Airway epithelial cell (primary cell): ENCODE measurements at places on chromosomes 7 and 10. TPM values are rescaled to one million over a fixed set of nuclear protein-coding genes. Genes with fewer than 3 reads are reported as not detected.

Gene TUBAL3
- total RNA-seq, result 0.19 and 0.35 TPM in 2 replicates

Gene GPR141
- total RNA-seq, result 5.4 and 5.6 TPM in 2 replicates

Gene NPFFR1
- total RNA-seq, result not detected in 2 replicates

Gene CYP26C1
- total RNA-seq, result not detected in 2 replicates

Gene LBX1
- not detected in 2 replicates for total RNA-seq

Gene IGF2BP3
- total RNA-seq, result 22.0 and 28.0 TPM in 2 replicates

Gene AMPH
- not detected in 2 replicates for total RNA-seq

Gene PAPSS2
- total RNA-seq, result 4.2 and 6.6 TPM in 2 replicates

Gene PPP1R3C
- total RNA-seq, result 4.4 and 6.7 TPM in 2 replicates

Gene LRIT1
- not detected in 2 replicates for total RNA-seq

Gene TRIM50
- not detected in 2 replicates for total RNA-seq

Gene ASB10
- not detected in 2 replicates for total RNA-seq

Gene CLRN3
- not detected in 2 replicates for total RNA-seq

Gene GRID1
- total RNA-seq, result not detected in 2 replicates

Gene EGR2
- total RNA-seq, result 0.28 TPM in 1 of 2 replicates, not detected in the other

Gene ECHDC3
- total RNA-seq, result 10.8 and 13.9 TPM in 2 replicates

Gene MKX
- total RNA-seq, result 0.05 TPM in 1 of 2 replicates, not detected in the other

Gene TNKS2
- total RNA-seq, result 22.8 and 28.9 TPM in 2 replicates

Gene DDC
- not detected in 2 replicates for total RNA-seq

Gene RASSF4
- total RNA-seq, result 0.60 and 2.4 TPM in 2 replicates

Gene CUBN
- under 0.01 and 0.88 TPM in 2 replicates for total RNA-seq

Gene BLNK
- 8.6 and 14.8 TPM in 2 replicates for total RNA-seq

Gene GOLGA7B
- 0.19 and 0.28 TPM in 2 replicates for total RNA-seq

Gene FAM13C
- 0.42 TPM in 1 of 2 replicates, not detected in the other for total RNA-seq

Gene GHRHR
- not detected in 2 replicates for total RNA-seq

Gene INA
- 2.4 and 3.7 TPM in 2 replicates for total RNA-seq

Gene C1GALT1
- total RNA-seq, result 34.6 and 56.9 TPM in 2 replicates

Gene HK1
- 243 and 244 TPM in 2 replicates for total RNA-seq

Gene SEMA4G
- total RNA-seq, result 1.2 and 1.9 TPM in 2 replicates

Gene NFKB2
- total RNA-seq, result 24.2 and 29.1 TPM in 2 replicates

Gene RAB19
- total RNA-seq, result 0.28 TPM in 1 of 2 replicates, not detected in the other

Gene LRRN3
- total RNA-seq, result 0.07 TPM in 1 of 2 replicates, not detected in the other

Gene LSM8
- total RNA-seq, result 27.2 and 53.2 TPM in 2 replicates

Gene PDE1C
- 0.07 TPM in 1 of 2 replicates, not detected in the other for total RNA-seq

Gene LIPM
- 0.14 TPM in 1 of 2 replicates, not detected in the other for total RNA-seq

Gene NOS3
- 0.49 and 0.51 TPM in 2 replicates for total RNA-seq

Gene TAS2R5
- total RNA-seq, result 0.14 and 0.79 TPM in 2 replicates

Gene TRPV5
- total RNA-seq, result not detected in 2 replicates

Gene TFPI2
- 80.9 and 98.0 TPM in 2 replicates for total RNA-seq

Gene NPY
- total RNA-seq, result not detected in 2 replicates

Gene HMX2
- total RNA-seq, result not detected in 2 replicates

Gene COL28A1
- under 0.01 and 0.05 TPM in 2 replicates for total RNA-seq

Gene TMEM130
- not detected in 2 replicates for total RNA-seq

Gene C10orf53
- not detected in 2 replicates for total RNA-seq

Gene ZKSCAN5
- 6.4 and 6.7 TPM in 2 replicates for total RNA-seq

Gene VIPR2
- total RNA-seq, result not detected in 2 replicates

Gene SPDYE1
- total RNA-seq, result not detected in 2 replicates

Gene C7orf25
- 3.1 and 7.5 TPM in 2 replicates for total RNA-seq
